ENCODE measurements at places on chromosomes 5 and 9. TPM values are rescaled to one million over a fixed set of nuclear protein-coding genes. Genes with fewer than 3 reads are reported as not detected.
A peak's percentile ranks its signal among the peaks of the same experiment; 100 is the strongest.

LYSMD3 gene
- 11.8 TPM for total RNA-seq

NXNL2 gene
- total RNA-seq = 0.68 TPM

TRIM32 gene
- total RNA-seq = 12.3 TPM

NUTM2F gene
- 0.40 TPM for total RNA-seq

ZCCHC7 gene
- 14.2 TPM for total RNA-seq

KCNIP1 gene
- 1.6 TPM for total RNA-seq

FAM169A gene
- total RNA-seq = 57.9 TPM

CCNO gene
- 7.2 TPM for total RNA-seq

C5orf34 gene
- total RNA-seq = 1.5 TPM

ATP10B gene
- total RNA-seq = not detected

DNA sequence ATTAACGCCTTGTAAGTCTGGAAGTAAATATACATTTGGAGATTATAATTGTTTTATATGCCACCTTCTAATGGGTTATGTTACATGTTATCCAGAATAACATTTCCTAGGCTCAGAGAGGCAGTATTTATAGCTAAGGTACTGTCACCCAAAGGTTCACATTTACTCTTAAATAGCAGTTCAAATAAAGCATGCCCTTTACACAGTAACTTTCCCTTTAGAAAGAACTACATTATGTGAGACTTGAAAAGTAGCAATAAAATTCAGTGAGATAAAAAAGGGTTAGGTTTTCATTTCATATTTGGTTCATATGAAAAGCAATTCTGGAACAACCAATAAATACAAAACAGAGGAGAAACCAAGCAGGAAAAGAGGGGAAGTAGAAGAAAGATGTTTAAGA is 35.1 kb downstream of the SKIC3 start:
- DNase-seq = no peak
- H3K27ac ChIP-seq = no peak overlapping the region
- H3K4me1 ChIP-seq = no peaks in the 10 kb centered on the region
- no peak overlapping the region for H3K4me3 ChIP-seq
- H3K36me3 ChIP-seq = no peaks in the 10 kb centered on the region

GRCh38 chr5:152151113-152151512 is 226.5 kb upstream of the GLRA1 start:
- H3K27me3 ChIP-seq = no peaks in the 10 kb centered on the region
- H3K36me3 ChIP-seq = no peaks in the 10 kb centered on the region
- H3K4me3 ChIP-seq = no peak overlapping the region

GRCh38 chr5:161042862-161043261 is 190.9 kb upstream of the ATP10B start:
- no peaks in the 10 kb centered on the region for H3K4me1 ChIP-seq
- no peak overlapping the region for H3K4me3 ChIP-seq
- no peaks in the 10 kb centered on the region for H3K27me3 ChIP-seq
- no peak for DNase-seq

DNA sequence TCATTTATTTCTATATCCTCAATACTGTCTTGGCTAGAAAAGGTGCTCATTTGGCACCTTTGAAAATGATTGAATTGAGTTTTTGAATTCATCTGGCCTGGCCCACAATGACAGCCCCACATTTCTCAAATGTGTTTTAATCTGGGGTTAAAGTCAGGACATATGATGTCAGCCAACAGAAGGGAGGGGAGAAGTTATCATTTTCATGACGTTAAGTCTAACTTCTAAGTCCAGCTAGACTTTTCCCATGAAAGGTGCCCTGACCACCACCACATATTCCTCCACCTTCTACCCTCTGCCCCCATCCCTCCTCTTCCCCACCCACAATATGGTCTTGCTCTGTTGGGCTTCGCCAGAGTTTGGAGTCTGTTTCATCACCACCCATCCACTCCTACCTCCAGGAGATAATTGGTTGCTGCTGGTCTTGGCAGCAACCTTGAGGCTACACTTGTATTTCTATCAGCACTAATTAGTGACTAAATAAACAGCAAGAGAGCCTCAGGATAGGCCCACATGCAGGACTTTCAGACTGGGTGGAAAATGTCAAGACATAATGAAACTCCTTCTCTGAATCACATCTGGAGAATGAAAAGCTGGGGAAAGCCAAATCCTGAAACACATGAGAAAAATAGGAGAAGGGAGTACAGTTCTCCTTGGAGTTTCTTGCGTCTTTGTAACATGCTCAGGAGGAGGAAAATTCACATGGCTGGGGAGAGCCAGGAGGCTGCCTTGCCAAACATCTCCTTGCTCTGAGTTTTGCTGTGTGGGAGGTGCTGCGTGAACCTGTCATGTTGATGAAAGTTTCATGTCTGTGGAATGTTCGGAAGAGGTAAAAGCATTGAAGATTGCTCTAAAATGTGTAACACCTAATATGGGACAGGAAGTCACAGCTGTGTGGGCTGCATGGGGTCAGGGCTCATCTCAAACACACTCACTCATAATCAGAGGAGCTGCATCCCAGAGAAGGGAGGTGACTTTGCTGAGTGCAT is 544.7 kb upstream of the KLF4 start:
- H3K36me3 ChIP-seq = no peaks in the 10 kb centered on the region
- no peaks in the 10 kb centered on the region for H3K4me1 ChIP-seq
- H3K4me3 ChIP-seq = no peak overlapping the region
- no peak overlapping the region for H3K27ac ChIP-seq
- no peaks in the 10 kb centered on the region for H3K27me3 ChIP-seq

DNA sequence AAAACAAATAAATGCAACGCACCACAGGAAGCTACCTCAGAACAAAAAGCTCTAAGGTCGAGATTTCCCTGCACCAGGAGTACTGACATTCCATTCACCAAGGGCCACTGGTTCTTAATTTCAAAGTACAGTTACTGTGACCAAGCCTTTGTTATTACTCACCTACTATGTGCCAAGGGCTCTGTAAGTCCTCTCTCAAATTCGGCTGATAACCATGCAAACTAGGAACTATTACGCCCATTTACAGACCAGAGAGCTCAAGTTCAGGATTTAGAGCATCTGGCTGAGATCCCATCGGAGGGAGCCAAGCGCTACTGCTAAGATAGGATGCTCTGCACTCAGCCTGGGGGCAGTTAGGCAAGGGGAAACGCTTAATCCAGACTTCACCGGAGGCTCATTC is 5.6 kb downstream of the MYO10 start:
- no peaks in the 10 kb centered on the region for H3K27me3 ChIP-seq
- no peaks in the 10 kb centered on the region for H3K36me3 ChIP-seq
- no peak for DNase-seq
- H3K4me1 ChIP-seq = no peaks in the 10 kb centered on the region
- H3K4me3 ChIP-seq = no peak overlapping the region

DNA sequence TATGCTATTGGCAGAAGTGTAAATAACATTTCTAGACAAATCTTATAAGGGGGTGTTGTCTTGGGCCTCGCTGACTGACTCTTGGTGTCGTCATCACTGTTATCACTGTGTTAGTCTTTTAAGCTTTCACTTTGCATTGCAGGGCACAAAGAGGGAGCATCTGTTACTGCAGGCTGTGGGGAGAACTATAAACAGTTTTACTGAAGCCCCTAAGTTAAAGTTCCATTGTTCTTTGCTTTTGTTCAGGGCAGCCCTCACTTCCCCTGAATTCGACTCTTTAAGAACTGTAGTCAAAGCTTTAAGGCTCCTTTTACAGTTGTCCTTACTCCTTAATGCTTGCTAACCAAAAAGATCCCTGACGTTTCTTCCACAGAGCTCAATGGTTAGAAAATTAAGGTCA is 605.0 kb downstream of the RAB3C start:
- no peaks in the 10 kb centered on the region for H3K27me3 ChIP-seq
- no peak for DNase-seq
- peak overlapping the region; percentile 5 for H3K27ac ChIP-seq
- no peaks in the 10 kb centered on the region for H3K36me3 ChIP-seq
- no peaks in the 10 kb centered on the region for H3K4me1 ChIP-seq
- H3K4me3 ChIP-seq = no peak overlapping the region

GRCh38 chr9:79974806-79975422 is 403.1 kb downstream of the TLE4 start:
- H3K27ac ChIP-seq = no peak overlapping the region
- H3K4me1 ChIP-seq = no peaks in the 10 kb centered on the region
- no peak overlapping the region for H3K4me3 ChIP-seq
- DNase-seq = no peak
- no peaks in the 10 kb centered on the region for H3K27me3 ChIP-seq
- no peaks in the 10 kb centered on the region for H3K36me3 ChIP-seq

DNA sequence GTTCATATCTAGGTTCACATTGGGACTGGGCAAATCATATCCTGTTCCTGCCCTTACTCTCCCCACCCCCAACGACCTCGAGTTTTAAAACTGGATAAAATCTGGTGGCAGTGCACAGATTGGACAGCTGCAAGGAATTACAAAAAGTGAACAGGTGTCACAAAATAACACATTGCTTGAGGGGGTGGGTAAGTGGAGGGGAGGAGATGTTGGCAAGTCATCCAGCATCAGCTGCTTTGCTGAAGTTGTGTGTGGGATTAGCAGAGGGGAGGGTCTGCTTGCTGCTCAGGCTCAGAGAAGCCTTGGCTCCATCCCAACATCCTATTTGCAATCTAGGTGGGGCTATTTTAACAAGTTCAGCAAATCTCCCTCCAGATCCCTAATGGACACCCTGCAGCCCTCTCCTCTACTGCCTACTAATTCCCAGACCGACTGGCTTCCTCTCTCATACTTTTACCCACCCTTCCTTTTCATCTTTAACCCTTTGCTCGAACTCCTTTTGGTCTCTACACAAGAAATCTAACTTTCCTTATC is 39.8 kb upstream of the SLC24A2 start:
- H3K36me3 ChIP-seq = no peaks in the 10 kb centered on the region
- no peak overlapping the region for H3K4me3 ChIP-seq
- no peak for DNase-seq
- H3K4me1 ChIP-seq = no peaks in the 10 kb centered on the region
- no peak overlapping the region for H3K27ac ChIP-seq
- no peaks in the 10 kb centered on the region for H3K27me3 ChIP-seq

DNA sequence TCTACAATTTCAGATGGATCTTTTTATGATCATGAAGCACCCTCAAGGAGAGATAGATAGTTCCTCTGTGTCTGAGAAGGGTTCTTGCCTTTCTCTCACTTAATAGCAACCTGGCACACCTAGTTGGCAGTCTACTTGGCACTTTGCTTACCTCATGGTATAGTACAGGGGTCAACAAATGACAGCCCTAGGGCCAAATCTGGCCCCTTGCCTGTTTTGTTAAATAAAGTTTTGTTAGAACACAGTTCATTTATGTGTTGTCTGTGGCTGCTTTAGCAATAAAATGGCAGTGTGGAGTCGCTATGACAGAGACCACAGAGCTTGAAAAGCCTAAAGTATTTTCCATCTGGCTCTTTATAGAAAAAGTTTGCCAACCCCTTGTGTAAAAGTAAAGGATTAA is 119.3 kb upstream of the CPEB4 start:
- no peak overlapping the region for H3K27ac ChIP-seq
- H3K4me3 ChIP-seq = no peak overlapping the region
- H3K36me3 ChIP-seq = no peaks in the 10 kb centered on the region
- no peaks in the 10 kb centered on the region for H3K4me1 ChIP-seq
- H3K27me3 ChIP-seq = no peaks in the 10 kb centered on the region

DNA sequence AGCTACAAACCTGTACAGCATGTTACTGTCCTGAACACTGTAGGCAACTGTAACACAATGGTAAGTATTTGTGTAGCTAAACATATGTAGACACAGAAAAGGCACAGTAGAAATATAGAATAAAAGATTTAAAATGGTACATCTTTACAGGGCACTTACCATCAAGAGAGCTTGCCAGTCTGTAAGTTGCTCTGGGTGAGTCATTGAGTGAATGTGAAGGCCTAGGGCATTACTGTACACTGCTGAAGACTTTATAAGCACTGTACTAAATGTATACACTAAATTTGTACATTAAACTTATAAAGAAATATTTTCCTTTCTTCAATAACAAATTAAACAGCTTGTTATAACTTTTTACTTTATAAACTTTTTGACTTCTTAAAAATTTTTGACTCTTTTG is 20.5 kb downstream of the ADRB2 start:
- H3K36me3 ChIP-seq = no peaks in the 10 kb centered on the region
- no peaks in the 10 kb centered on the region for H3K27me3 ChIP-seq
- DNase-seq = no peak
- peaks cover 17% of the 10 kb centered on the region for H3K4me1 ChIP-seq
- no peak overlapping the region for H3K27ac ChIP-seq

DNA sequence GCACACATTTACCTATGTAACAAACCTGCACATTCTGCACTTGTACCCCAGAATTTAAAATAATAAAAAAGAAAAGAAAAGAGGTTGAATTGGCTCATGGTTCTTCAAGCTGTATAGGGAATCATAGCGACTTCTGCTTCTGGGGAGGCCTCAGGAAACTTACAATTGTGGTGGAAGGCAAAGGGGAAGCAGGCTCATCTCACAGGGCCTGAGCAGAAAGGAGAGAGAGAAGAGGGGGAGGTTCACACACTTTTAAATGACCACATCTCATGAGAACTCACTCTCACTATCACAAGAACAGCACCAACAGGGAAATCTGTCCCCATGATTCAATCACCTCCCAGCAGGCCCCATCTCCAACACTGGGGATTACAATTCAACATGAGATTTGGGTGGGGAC is 214.6 kb downstream of the CDK5RAP2 start:
- no peaks in the 10 kb centered on the region for H3K36me3 ChIP-seq
- no peak for DNase-seq
- H3K4me1 ChIP-seq = no peaks in the 10 kb centered on the region
- no peaks in the 10 kb centered on the region for H3K27me3 ChIP-seq
- H3K4me3 ChIP-seq = no peak overlapping the region

- no peak for DNase-seq
- no peaks in the 10 kb centered on the region for H3K36me3 ChIP-seq
- H3K27me3 ChIP-seq = no peaks in the 10 kb centered on the region
Observed at GRCh38 chr9:97565262-97565661, 63.8 kb downstream of the TMOD1 start.

DNA sequence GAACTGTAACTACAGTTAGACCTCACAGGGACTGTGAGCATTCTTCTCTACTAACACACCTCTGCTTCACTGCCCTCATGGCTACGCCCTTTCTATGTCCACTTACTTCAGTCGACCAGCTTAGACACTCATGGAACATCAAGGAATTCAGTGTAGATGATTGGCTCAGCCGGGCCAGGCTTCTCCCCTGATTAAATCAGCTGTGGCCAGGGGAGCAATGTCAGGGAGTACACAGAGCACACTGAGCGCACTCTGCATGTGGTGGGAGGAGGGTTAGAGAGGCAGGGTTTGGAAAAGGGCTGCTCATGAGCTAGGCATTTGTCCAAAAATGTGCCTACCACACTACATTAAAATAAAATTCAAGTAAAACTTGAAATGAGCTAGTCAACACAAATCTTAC is 400.5 kb downstream of the ARRDC3 start:
- H3K4me3 ChIP-seq = no peak overlapping the region
- H3K4me1 ChIP-seq = no peaks in the 10 kb centered on the region
- no peaks in the 10 kb centered on the region for H3K27me3 ChIP-seq
- H3K36me3 ChIP-seq = no peaks in the 10 kb centered on the region
- no peak for DNase-seq

DNA sequence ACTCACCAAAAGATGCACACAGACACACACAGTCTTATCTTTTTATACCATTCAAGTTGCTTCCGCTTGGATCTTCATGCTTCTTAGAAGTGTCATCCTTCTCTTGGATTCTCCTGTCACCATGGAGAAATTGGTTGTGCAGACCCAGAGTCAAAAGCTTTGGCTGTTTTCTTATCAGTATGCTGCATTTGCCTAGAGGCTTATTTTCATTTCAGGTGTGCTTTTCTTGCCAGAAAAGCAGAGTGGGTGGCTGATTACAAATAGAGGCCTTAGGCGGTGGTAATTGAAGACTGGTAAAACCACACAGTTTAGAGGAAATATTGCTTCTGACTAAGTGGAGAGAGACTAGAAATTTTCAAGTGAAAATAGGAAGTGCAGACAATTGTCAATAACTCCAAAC is 70.2 kb upstream of the TLE4 start:
- no peak overlapping the region for H3K4me3 ChIP-seq
- H3K4me1 ChIP-seq = no peaks in the 10 kb centered on the region
- no peak for DNase-seq
- H3K27me3 ChIP-seq = no peaks in the 10 kb centered on the region
- H3K27ac ChIP-seq = no peak overlapping the region
- no peaks in the 10 kb centered on the region for H3K36me3 ChIP-seq
